ENCODE measurements at places on chromosomes 3 and 15. TPM values are rescaled to one million over a fixed set of nuclear protein-coding genes. Genes with fewer than 3 reads are reported as not detected.

- DNase-seq = no peak
These were observed 434.8 kb upstream of the DPH6 start for GRCh38 chr15:35980719-35981118.

DNA sequence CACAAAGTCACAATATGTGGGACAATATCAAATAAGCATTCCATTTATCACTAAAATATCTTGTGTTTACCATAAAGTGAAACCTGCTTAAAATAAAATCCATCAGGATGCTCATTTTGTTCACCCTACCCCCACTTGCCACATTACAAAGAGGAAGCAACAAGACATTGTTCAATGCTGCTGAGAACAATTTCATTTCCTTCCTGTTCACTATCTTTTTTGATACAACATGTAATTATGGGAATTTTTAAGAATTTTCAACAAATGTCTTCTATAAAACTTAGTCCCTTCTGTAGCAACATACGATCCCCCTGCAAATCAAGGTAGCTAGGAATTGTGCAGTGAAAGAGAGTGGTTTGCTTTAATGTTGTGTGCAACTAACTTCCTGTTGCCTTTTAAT, 34.9 kb upstream of the GPR160 start:
- DNase-seq = no peak

DNA sequence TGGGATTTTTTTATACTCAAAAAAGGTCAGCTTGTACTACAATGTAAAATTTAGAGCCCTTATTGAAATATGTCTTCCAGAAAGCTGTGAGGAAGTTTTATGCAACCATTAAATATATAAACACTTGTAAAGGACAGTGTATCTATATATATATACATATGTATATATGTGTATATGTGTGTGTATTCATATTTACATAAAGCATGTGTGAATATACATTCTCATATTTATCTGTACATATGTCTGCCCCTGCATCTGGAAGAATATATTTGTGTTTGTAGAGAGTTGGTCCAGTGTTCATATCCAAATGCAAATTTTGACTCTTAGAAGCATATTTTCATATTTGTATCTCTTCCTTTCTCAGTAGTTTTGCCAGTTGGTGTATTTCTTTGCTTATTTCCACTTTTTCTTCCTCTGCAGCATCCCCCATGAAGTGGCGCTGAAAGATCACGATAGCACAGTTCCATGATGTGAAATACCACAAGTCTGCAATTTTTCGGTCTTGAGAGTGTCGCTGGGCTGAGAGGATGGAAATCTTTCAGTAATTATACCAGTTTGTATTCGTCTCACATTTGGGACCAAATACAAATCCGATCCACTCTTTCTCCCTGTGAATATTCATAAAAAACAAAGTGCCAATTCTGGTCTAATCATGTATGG, 311.7 kb upstream of the DPH6 start:
- no peak for DNase-seq

DNA sequence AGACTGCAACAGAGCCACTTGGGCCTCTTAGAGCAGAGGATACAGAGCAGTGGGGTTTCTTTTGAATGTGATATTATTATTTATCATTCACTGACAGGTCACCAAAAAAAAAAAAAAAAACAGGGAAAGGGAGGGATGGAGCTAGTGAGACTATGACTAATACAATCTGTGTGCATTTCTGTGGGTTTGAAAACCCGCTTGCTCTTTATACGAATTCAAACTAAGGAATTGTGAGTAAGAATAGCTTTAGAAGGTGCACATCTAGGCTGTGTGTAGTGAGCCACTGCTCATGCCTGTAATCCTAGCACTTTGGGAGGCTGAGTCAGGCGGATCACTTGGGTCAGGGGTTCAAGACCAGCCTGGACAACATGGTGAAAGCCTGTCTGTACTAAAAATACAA, 186.6 kb upstream of the MANF start:
- no peak for DNase-seq

GRCh38 chr3:197196192-197196591, 102.2 kb downstream of the DLG1 start:
- DNase-seq = no peak

DNA sequence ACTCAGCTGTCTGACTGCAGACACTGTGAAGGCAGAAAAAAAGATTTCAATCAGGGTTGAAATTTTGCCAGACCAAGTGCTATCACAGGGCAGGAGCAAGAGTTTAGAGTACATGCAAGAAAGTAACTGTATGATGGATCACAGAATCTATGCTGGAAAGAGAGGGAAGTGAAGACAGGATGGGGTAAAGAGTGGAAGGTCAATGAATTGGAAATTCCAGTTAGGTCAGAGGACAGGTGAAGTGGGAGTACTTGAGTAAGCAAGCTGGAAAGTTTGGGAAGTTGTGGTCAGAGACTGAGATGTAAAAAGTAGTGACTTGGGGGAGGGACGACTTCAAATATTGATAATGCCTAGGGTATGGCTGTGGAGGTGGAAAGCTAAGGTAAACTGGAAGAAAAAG, 7.2 kb downstream of the SPG11 start:
- no peak for DNase-seq

DNA sequence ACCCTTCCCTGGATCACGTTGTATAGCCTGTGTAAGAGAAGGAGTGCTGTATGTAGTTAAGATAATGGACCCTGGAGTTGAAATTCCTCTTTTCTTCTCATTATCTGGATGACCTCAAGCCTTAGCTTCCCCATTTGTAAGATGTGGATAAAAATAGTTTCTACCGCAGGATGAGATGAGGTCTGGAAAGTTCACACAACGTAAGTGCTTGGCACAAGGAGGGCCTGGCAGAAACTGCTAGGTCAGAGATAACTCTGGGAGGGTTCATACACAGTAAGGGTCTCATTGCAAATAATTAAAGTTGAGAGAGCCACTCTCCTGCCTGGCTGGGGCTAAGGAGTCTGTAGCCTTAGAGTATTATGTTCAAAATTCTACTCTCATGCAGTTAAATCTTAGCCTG, 214.4 kb downstream of the LRTM1 start:
- DNase-seq = no peak

The EXD1 gene
- not detected for total RNA-seq

All from stomach (tissue), 19 donors.